ENCODE measurements at places on chromosomes 6 and 20.

DNA sequence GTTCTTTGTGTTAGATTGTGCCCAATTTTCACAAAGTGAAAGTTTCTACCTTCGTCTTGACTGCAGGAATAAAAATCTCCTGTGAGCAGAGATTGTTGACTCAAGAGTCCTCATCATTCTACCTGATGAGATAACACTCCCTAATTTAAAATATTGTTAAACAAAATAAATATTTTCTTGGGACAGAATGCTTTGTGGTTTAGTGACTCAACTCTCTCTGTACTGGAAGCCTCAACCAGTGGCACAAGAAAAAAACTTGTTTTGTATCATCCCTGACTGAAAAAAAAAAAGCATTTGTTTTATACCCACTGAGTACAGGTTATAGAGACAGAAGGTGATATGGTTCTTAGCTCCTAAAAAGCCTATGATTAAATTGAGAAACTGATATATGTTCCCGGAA lies 78.9 kb downstream of the CRYBG1 start:
- no peak for DNase-seq

DNA sequence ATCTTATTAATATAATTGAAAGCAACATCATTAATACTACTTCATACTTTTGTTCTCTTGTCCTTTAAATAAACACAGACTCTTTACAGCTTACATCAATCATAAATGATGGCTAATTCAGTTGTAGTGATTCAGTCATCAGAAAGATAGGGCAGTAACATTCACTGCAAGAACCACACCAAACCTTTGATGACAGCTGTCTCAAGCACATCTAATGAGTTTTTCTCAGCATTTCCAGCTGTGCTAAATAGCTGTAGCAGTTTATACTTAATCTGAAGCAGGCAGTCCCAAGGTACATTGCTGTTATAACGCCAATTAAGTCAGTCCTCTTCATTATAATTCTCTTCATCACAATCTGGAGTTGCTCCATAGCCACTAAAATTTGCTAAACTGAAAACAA lies 45.7 kb downstream of the PREP start:
- no peak for DNase-seq

- DNase-seq = no peak
These were observed 794.6 kb downstream of the TFAP2A start for GRCh38 chr6:9620263-9620662.

DNA sequence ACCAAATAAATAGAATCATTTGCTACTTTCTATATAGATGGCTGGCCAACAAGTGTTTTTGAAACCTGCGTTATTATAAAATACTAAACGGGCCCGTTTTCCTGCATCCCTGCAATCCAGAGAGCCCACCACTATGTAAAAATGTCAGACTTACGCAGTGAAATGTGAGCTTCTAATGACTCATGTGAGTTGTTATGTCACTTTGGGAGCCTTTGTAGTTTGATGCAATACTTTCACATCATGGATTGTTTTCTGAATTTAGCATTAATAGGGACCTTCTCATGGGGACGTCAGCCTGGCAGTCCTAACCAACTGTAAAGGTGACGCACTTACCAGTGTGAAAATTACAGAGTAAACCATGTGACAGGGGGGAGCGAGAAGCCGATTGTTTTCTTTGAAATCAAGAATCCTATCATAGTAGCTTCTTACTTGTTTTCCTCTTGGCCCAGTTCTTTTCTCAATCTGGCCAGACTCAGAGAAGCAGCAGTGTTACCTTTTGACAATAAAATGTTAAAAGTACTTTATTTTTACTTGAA lies 75.3 kb downstream of the SSR1 start:
- DNase-seq = no peak

DNA sequence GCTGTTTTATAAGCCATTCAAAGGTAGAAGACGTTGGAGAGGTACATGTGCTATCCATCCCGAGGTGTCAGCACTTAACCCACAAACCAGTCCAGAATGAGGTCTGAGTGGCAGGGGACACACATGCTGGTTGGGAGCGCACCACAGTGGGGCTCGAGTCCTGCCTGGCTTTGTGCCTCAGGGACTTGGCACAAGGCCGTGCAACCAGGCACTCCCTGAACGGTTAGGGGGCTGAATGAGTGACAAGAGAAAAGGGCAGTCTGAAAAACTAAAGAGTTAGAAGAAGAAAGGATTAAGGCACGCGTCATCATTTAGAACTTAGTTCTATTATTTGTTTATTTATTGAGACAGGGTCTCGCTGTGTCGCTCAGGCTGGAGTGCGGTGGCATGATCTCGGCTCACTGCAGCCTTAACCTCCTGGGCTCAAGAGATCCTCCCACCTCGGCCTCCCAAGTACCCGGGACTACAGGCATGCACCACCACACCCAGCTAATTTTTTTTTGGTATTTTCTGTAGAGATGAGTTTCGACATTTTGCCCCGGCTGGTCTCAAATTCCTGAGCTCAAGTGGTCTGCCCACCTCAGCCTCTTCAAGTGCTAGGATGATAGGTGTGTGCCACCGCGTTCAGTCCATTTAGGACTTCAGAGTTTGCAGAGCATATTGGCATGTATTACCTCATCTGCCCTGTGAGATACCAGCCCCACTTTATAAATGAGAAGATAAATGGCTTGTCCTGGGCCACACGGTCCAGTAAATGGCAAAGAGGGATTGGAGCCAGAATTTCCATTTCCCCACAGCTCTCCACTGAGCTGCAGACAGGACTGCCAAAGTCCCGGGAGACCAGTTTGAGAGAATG lies 47.4 kb upstream of the IRF4 start:
- DNase-seq = no peak

DNA sequence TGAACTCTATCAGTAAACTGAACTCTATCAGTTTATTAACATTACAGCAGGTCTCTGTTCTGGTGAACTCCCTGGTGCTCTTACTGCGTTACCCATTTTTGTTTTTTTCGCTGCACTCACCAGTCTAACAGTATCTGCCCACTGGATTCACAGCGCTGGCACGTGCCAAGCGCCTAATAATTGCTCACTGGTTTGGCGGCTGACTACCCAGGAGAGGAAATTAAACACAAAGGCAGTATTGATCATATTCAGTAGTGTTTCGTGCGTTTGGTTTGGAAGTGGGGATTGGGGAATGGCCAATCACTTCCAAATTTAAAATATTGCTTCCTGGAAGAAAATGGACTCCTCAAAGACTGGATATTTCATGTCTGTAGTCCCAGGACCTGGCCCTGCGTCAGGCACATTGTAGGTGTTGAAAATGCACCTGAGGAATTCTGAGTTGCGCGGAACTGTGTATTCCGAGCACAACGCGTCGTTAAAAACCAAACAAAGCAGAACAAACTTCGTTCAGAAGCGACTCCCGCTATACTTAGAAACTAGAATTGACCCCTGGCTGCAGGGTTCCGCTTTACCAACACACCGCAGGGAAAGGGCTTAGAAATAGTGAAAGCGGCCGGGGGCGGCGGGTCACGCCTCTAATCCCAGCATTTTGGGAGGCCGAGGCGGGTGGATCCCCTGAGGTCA lies 1.1 kb upstream of the RPS12 start:
- DNase-seq = peak; percentile 16

DNA sequence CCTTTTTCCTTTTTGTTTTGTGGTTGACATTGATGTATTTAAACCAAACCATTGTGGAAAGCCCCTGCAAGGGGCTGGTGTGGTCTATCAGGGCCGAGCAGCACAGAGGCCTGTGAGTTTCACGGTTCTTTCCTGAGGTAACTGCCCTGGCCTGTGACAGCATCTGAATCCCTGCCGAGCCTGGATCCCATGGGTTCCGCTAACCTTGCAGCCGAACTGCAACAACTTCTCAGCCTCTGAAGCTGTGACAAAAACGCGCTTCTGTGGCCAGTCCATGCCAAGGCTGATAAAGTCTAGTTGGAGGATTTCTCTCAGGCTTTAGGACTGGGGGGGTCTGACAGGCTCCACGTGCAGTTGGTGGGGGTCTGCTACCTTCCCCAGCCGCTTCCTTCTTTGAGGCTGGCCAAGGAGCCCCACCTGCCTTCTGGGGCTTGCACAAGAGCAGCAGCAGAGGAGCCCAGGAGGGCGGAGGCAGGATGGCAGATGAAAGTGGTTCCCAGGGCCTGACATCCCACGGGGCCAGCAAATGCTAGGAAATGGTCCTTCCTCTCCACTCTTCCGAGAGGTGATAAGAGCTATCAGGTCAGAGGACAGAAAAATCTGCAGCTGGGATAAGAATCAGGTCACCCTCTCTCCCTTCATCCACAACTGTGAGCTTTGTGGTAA lies 150.9 kb downstream of the PREX1 start:
- no peak for DNase-seq

DNA sequence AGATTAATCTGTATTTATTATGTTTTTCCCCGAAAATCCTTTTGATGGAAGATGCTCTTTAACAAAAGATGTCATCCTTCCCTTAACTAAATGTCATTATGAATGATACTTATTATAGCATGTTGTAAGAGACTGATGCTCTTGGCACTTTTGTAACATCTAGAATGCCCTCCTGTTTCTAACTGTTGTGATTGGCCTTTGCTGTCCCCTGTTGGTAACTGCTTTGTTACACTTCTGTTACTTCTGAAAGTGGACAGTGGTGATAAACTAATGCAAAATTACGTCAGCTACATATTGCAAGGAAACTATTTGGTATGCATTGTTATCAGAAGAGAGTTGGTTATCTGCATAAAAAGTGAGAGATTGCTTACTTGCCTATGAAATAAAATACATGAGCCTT lies 5.8 kb downstream of the TTK start:
- DNase-seq = no peak

DNA sequence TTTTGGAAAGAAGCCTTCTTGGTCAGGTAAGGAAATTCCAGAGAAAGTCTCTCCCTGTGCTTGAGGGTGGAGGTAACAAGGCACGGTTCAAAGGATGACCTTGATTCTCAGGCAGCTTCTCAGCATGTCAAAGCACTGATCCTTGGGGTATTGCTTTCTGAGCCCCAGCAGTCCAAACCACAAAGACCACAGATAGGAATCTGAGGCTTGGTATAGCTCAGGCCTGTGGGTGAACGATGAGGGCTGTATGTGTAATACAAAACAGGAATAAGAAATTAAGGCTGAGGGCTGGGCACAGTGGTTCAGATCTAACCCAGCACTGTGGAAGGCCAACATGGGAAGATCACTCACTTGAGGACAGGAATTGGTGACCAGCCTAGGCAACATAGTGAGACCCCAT lies 70.2 kb upstream of the SLC22A1 start:
- no peak for DNase-seq

GRCh38 chr6:68778356-68779020 lies 143.4 kb downstream of the ADGRB3 start:
- DNase-seq = peak; percentile 13

GRCh38 chr6:105192707-105193465 lies 13.1 kb upstream of the POPDC3 start:
- no peak for DNase-seq

- DNase-seq = no peak
These were observed 626.3 kb downstream of the TENT5A start for GRCh38 chr6:81126150-81126549.

DNA sequence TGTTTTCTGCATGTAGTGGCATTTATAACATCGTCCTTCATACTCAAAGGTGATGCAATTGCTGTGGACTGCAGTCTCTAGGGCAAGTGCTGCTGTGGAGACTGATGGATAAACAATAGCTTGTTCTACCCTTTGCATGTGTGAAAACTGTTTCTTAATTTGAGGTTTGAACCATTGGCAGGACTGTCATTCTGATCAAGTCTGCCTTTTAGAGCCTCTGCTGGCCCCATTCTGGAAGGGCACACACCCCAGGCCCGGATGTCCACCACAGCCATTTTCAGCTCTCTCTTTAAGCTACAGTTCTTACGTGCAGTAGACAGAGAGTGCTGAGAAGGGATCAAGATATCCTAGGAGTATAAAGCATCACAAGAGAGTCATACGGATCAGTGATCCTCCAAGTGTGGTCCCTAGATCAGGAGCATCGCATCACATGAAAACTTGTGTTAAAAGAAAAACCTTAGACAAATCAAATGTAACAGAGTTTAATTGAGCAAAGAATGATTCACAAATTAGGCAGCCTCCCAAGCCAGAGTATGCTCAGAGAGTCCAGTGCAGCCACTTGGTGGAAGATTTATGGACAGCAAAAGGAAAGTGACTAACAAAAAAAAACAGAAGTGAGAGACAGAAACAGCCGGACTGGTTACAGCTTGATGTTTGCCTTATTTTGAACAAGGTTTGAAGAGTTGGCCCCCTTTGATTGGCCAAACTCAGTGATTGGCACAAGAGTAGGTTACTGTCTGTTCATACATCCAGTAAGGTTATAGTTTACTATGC lies 52.0 kb downstream of the FRK start:
- DNase-seq = no peak

GRCh38 chr20:15675813-15676484 lies 897.3 kb downstream of the KIF16B start:
- DNase-seq = no peak

- no peak for DNase-seq
These were observed 10.2 kb downstream of the FAM135A start for GRCh38 chr6:70423189-70424134.

DNA sequence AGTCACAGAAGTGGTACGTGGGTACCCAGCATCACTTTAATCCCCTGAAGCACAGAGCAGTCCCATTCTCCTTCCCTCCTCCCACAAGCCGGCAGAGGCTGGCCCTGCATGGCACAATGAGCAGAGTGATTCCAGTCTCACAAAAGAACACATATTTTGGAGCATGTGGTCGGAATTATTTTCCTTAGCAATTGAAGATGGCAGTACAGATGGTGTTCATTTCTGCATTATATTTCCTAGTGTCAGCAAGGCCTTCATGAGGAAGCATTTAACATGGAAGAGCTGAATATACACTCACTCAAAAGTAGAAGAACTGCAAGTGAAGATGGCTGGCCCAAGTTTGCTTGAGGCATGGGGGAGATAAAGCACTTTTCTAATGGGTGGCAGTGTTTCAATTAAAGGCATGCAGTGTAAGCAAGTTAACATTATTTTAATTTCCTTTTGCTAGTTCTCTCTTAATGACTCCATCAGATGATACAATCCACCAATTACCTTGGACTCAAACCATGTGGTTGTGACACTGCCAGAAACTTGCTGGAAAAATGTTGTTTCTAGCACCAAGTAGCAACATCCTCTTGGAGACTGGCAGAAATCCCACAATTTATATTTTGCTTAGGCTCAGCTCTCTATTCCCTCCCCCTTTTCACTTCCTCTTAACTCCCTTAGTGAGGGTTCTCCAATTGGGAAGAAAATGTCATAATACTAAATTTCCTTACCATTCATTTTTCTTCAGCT lies 74.4 kb downstream of the ARHGAP18 start:
- DNase-seq = no peak

All from CD4-positive, alpha-beta T cell (primary cell).